ENCODE measurements at places on chromosomes 11 and 22. TPM values are rescaled to one million over a fixed set of nuclear protein-coding genes. Genes with fewer than 3 reads are reported as not detected.

MEI1 gene
- not detected for total RNA-seq

HTR3B gene
- total RNA-seq, result not detected

- no peak for DNase-seq
Measured at GRCh38 chr11:83721263-83721662, 435.1 kb upstream of the CCDC90B start.

- DNase-seq, result no peak
Measured at GRCh38 chr11:8584082-8584481, 9.9 kb downstream of the STK33 start.

- DNase-seq, result no peak
Measured at GRCh38 chr11:128772814-128773213, 78.9 kb downstream of the FLI1 start.

- DNase-seq, result no peak
Measured at GRCh38 chr11:113521737-113522517, 46.7 kb upstream of the DRD2 start.

GRCh38 chr11:99893811-99894210, 793.3 kb upstream of the ARHGAP42 start:
- no peak for DNase-seq

FBLN1 gene
- total RNA-seq, result 1.0 TPM
